ENCODE measurements at places on chromosomes 13 and 19.

GRCh38 chr19:2820112-2820702 lies 539 bp downstream of the ZNF554 start:
- DNase-seq: peak; percentile 21

DNA sequence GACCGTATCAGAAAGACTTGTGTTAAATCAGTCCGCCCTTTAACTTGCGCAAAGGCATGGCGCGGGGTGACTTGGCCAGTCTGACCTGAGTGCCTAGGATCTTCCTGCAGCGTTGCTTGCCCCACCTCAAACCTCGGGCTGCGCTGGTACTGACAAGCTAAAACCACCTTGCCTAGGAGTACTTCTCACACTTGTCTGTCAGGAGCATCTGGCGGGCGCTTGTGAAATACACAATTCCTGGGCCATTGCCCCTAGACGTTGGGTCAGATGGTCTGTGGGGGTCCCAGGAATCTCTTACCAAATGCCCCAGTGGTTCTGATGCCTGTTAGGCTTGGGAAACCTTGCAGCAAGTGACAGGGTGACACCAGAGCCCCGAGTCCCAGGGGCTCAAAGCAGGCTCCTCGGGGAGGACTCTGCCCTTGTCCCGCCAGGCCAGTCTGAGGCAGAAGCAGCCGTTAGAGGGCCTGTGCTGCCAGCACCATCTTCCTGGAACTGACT lies 12.9 kb downstream of the CEBPG start:
- DNase-seq: no peak

- peak; percentile 18 for DNase-seq
Observed at GRCh38 chr13:48653472-48653939, at the start of gene CYSLTR2. Gene CYSLTR2 (plus strand): TSS chr13:48653929. CDS start chr13:48706818, 52,889 bp downstream.

- DNase-seq: no peak
Observed at GRCh38 chr13:39463611-39464010, 139.4 kb downstream of the LHFPL6 start.

- no peak for DNase-seq
Observed at GRCh38 chr13:103539721-103540381, 473.6 kb upstream of the SLC10A2 start.

- DNase-seq: no peak
Observed at GRCh38 chr19:30647891-30648720, 275.9 kb downstream of the ZNF536 start.

DNA sequence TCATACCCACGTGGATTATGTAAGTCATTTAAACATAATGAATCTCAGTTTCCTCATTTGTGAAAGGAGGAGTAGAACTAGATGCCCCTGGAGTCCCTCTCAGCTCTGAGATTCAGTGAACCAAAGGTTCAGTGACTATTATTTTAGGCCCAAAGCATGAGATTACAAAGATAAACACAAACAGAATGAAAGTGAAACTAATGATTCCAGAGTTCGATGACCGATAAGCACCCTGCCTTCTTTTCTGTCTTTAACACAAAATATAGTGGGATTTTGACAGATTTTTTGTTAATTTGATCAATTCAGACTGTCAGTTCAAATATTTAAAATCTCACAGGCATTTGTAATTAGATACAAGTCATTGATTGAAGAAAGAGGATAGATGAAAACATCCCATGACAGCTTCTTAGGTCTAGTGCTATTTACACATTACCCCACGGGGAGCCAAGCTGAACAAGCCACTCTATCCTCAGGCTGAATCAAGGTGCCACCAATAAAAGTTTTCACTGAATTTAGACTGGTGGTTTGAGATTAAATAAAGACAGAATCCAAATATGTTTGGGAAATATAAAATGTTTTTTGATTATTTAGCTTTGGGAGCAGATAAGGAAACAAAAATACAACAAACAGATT lies 64.6 kb upstream of the RAP2A start:
- no peak for DNase-seq

GRCh38 chr13:51361106-51361505 lies 21.6 kb downstream of the SERPINE3 start:
- no peak for DNase-seq

Data from activated CD8-positive, alpha-beta T cell treated with anti-CD3 and anti-CD28 coated beads for 36 hours (primary cell).